ENCODE measurements at places on chromosomes 5 and 9.

DNA sequence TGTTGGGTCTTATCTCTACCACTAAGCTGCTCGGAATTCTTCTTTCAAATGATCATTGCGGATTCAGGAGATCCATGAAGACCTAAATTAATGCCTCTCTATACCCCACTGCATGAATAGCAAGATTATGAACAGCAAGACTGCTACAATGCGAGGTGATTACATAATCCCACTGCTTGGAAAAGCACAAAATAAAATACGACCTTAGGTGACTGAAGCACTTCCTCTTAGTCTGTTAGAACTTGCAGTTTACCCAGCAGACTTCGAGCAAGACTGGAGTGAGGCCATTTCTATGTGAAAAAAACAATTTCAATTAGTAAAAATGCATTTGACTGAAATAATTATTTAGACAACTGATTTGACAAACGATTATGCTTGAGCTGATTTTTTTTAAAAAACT, 59.8 kb downstream of the SH3RF2 start:
- no peak for DNase-seq

- no peak for DNase-seq
Observed at GRCh38 chr5:14615365-14615764, 33.8 kb downstream of the OTULINL start.

DNA sequence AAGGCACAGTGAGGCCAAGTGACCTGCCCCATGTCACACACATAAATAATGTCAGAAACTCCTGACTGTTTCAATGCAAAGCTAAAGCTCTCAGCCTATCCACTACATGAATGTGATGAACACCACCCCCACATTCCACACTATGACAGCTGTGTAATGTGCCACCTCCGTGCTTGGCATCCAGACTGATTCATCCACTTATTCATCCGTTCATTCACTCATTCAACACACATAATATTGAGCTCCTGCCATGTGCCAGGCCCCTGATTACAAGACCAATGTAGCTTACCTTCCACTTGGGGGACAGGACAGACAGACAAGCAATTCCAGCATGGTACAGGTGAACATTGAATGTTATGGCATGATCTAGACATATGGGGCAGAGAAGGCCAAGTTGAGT, 46.2 kb upstream of the FABP6 start:
- DNase-seq: no peak

GRCh38 chr5:56155992-56156584, 77.0 kb downstream of the ANKRD55 start:
- DNase-seq: no peak

GRCh38 chr5:86970361-86970760, 297.3 kb upstream of the RASA1 start:
- no peak for DNase-seq

- no peak for DNase-seq
Observed at GRCh38 chr9:35688558-35689541, 875 bp downstream of the TPM2 start.

DNA sequence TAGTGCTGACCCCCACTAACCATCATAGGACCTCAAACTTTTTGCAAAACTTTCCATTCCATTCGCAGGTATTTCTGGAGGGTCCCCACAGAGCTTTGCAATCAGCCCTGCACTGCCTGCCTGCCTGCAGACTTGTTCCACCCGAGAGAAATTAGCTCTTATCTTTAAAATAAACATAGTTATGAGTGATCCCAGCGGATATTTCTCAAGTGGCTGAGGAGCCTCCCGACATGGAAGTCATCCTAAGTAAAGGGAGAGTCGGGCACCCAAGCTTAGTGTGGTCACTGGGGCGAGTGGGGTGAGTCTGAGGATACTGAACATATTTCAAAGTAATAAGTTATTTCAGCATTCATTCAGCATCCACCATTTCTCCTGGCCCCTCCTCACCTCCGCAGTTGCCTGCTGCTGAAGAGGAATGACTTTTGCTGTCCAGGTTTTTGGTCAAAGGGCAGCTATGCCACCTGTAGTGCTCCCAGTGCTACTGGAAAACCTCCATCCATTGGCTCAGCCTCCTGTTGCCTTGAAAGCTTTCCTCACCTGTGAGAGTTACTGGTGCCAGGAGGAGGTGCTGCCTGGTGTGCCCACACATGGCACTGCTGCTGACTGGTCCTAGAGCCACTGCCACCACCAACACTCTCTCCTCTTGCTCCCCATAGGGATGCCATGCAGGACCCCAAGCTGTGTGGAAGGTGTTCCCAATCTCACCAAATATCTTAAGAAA, 89.7 kb upstream of the PCSK1 start:
- DNase-seq: no peak

GRCh38 chr9:124040935-124041816, 29.6 kb downstream of the LHX2 start:
- DNase-seq: no peak

All from stimulated activated CD4-positive, alpha-beta T cell treated with anti-CD3 and anti-CD28 coated beads, Interleukin-12 subunit alpha, Interleukin-12 subunit beta, amount 100 ng/mL, for 24 hours (primary cell).